ENCODE measurements at places on chromosomes 4 and X.
A peak's percentile ranks its signal among the peaks of the same experiment; 100 is the strongest.

DNA sequence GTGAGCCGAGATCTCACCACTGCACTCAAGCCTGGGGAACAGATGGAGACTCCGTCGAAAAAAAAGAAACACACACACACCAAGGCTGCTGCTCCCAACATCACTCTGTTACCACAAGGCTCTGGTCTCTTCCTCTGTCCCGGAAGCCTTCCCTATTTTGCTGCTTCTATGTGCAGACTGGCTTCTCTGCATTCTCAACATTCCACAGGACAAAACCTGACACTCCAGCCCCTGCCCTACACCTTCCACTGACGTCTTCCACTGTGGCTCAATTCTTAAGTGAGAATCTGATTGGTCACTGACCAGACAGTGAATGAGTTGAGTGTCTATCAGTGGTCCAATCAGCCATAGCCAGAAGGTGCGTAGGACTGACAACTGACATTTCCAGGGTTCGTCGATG is 5.9 kb downstream of the ODAPH start:
- no peak for DNase-seq

DNA sequence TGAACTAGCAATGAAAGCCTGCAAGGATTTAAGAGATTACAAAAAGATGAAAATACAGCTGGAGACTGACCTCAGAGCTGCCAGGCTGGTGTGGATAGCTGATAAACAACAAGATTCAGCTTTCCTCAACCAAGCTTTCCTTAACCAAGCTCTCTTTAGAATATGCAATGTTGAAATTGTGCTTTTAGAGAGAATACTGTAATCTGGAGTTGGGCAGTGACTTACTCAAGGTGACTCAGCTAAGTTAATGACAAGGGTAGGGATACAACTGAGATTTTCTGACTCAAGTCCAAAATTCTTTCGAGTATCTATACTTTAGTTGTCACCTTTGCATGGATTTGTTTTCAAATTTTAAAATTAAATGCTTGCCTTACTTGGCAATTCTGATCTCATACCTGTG is 98.0 kb downstream of the AMMECR1 start:
- no peak for DNase-seq

GRCh38 chr4:120443116-120443515 is 376.5 kb upstream of the MAD2L1 start:
- DNase-seq, result no peak

- DNase-seq, result no peak
These were observed 22.2 kb downstream of the DTHD1 start for GRCh38 chr4:36303426-36304137.

DNA sequence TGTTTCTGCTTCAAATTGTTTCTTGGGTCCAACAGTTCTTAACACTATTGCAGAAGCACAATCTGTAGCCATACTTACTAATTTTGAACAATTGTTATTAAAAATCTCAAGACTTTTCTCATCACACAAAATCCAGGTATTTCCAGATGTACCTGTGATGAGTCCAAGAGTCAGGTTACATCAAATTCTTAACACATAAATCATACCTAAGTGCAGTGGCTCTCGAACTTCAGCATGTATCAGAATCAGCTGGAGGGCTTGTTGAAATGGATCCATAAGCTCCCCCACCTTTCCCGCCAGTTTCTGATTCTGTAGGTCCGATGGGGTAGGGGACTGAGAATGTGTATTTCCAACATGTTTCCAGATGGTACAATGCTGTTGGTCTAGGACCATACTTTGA is 10.6 kb downstream of the FAM120C start:
- no peak for DNase-seq

GRCh38 chr4:159227378-159227777 is 124.5 kb downstream of the RAPGEF2 start:
- no peak for DNase-seq

DNA sequence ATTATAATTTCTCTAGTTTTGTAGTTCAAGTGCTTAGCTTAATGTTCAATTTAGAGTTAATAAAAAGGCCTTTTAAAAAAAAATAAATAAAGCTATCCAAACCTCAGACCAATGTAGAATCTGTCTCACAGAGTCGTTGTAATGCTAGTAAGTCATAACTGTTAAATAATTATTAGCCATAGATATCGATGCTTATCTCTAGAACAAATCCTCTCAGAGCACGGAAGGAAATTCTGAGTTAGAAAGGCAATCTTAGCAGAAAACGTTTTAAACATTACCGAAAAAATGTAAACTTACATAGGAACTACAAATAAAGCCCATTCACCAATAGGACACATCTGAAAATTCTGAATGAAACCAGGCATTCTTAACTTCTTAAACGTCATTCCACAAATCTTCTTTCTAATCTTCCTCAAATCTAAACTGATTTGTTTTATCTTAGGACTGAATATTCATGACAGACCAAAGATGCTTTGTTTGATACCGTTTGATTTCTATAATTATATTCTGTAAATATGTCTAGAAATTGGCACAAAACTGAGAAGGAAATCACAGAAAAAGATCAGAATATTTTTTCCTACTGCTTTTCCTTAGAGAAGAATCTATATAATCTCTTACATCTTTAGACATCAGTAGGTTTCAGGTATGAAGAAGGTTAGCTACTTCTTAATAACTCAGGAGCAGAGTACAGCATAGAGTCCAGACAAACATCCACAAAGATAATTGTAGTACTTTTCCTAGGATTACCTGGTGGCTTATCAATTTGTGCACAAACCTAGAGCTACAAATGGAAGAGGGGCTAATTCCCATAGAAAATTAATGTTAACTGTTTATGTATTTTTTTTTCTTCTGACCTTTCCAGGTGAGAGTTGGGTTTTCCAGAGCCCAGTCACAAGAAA is 140.7 kb downstream of the BTC start:
- no peak for DNase-seq

GRCh38 chr4:163303069-163303468 is 29.3 kb downstream of the NPY1R start:
- no peak for DNase-seq

- no peak for DNase-seq
These were observed 43.1 kb upstream of the BOD1L1 start for GRCh38 chr4:13670456-13671160.

DNA sequence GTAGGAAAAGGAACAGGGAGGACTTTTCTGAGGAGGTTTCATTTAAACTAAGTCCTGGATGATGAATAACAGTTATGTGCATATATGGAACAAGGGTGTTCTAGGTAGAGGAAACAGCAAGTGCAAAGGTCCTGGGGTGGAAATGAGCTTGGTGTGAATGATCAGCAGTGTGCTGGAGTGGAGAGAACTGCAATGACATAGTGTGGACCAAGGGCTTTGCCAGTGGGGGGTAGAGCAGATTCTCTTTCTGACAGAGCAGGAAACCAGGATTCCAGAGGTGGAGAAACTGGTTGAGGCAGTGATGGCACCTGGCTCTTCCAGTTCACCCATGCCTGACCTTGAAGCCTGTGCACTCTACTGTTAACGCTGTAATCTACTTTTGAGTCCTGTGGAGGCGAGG is 1.7 kb downstream of the PPP1R3F start:
- no peak for DNase-seq

GRCh38 chrX:106484233-106484632 is 127.5 kb upstream of the RADX start:
- no peak for DNase-seq

DNA sequence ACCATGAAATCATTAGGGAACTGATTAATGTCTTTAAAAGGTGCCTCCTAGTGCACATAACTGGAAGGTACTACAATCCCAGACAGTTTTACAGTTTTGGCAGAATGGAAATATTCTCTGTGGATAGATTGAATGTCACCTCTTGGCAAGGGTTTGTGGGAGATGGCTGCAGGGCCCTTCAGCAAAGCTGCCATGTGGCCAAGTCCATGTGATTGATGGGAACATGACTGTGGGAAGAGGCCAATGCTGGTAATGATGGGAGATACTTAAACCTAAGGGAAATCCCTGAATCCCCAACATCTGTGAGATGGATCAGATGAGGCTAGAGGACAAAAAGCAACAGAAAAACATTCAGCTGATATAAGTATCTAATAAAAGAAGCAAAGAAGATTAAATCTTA is 493.7 kb downstream of the MAGEE1 start:
- no peak for DNase-seq

DNA sequence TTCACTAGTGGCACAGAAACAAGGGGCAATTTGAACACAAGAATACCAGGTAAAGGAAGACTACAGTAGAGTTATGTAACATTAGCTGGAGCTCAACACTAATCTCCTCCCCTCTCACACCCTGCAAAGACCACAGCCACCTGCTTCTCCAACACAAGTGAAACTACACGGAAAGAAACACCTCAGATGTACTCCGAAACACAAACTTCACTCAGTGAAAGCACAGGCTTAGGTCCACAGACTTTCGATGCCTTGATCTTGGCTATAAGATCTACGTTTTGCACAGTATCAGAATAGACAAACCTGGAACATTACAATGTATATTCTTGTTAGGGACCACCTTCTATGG is 7.6 kb downstream of the ACSL1 start:
- DNase-seq, result no peak

DNA sequence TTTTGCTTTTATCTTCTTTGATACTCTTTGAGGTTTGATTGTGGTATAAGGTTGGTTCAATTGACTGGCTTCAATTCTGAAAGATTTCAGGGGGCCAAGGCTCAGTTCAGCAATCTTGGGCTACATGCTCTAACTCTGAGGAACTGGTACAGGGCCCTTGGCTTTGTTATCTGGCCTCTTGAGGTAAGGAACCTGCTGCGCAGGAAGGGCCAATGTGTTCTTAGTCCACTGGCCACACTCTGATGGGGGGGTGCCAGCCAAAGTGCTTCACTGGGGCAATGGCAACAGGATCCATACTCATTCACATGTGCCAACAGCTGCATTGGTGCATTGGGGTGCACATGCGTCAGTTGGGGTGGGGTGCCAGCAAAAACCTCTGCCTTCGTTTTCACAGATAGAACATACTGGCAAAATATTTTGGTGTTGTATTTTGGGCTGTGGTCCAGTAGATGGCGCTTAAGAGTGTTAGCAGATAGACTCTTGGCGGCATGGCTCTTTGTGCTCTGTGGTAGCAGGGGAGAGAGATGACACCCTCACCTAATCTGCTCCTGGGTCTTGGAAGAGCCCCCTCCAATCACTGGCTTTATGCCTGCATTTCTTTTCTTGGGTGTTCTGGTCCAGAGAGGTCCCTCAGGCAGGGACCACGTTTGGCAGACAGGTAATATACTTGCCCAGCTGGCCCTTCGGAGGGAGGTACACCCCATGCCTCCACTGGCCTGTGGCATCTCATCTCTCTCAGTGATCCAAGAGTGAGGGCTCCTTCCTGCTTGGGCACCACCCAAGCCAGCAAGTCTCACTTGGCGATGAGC is 42.9 kb downstream of the NDST3 start:
- DNase-seq, result no peak

DNA sequence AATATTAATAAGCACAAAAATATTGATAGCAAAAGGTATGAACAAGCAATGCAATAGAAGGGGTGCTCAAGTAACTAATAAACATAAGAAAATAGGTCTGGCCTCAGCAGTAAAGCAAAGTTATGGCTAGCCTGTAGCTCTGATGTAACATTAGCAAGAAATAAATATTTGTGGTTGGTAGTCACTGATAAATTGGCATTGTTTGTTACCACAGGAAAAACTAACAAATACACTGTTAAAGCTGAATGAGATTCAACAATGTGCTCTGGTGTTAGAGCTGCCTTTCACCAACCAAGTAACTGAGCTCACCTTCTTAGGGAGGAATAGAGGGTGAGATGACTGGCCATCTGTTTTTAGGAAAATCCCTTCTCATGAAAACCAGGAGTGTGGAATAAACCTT is 71.4 kb downstream of the AREG start:
- DNase-seq, result no peak

GRCh38 chr4:118839221-118839927 is 3.4 kb upstream of the SEC24D start:
- no peak for DNase-seq

GRCh38 chr4:184424993-184425758 is 49.2 kb downstream of the IRF2 start:
- DNase-seq, result no peak

- DNase-seq, result no peak
These were observed 32.2 kb downstream of the ZNF275 start for GRCh38 chrX:153366119-153366518.

DNA sequence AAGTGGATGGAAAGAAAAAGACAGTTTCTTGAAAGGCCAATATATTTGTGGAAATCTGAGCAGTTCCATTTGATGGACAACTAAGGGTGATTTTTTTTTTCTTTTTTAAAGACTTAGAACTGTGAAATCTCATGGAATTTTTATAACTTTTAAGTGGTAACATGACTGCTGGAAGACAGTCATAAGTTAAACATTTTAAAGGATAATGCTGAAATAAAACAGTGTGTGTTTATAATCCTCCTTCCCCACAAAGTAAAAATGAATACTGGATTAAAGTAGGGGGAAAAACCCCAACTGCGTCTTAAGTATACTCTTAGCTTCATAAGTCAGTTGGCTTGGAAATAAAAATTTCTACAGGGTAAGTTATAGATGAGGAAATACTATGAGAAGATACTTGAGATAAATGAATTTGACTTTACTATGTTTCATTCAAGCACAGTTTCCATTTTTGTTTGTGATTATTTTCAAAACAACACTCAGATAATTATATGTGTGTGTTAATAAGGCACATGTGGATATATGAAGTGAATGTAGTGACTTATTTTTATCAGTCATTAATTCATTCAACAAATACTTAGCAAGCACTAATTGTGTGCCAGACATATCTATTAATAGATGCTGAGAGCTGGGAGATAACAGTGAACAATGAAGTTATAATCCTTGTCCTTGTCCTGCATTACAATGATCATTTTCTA is 129.2 kb upstream of the ETNPPL start:
- no peak for DNase-seq

- no peak for DNase-seq
These were observed 32.0 kb downstream of the BCLAF3 start for GRCh38 chrX:19958552-19959486.

DNA sequence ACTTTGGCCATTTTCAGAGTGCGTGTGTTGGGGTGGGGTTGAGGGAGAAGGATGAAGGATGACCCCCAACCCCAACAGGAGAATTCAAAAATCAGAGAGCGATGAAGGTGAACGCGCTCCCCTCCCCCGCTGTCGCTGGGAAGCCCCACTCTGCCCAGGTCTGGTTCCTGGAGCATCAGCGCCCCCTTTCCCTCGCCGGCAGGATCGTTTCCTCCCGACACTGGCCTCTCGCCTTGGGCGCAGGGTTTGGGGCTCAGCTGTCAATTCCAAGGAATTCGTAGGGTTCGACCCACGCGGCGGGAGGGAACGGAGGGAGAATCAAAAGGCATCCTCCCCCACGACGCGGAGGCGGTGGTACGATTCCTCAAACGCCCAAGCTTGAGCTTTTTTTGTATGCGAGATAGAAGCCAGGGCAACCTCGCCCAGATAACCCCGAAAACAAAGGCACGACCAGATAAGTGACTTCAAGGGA is 1.0 kb upstream of the PDGFRA start:
- peak; percentile 71 for DNase-seq
